ENCODE measurements at places on chromosomes 5 and 9.

GRCh38 chr9:127968042-127968441, 12.7 kb downstream of the EEIG1 start:
- DNase-seq, result no peak

GRCh38 chr9:124012368-124013301, 1.1 kb downstream of the LHX2 start:
- no peak for DNase-seq

- DNase-seq, result no peak
Measured at GRCh38 chr5:162444129-162444762, 376.7 kb downstream of the GABRG2 start.

- no peak for DNase-seq
Measured at GRCh38 chr5:167576897-167577296, 714.5 kb upstream of the WWC1 start.

DNA sequence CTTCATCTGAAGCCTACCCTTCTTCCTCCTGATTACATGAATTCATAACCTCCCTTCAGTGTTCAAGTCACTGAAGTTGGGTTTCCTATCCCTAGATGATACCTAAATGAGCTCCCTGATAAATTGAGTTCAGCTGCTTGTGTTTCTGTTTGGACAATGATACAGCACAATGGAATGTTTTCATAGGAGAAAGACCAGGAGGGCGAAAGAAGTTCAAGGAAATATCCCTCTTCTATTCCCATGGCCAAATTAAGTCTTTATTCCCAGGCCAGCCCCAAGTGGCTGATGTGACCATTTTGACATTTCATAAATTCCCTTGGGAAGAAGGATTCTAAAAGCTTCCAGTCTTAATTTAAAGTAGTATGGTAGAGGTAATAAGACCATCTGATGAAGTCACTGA, 555.8 kb upstream of the CLINT1 start:
- DNase-seq, result no peak

DNA sequence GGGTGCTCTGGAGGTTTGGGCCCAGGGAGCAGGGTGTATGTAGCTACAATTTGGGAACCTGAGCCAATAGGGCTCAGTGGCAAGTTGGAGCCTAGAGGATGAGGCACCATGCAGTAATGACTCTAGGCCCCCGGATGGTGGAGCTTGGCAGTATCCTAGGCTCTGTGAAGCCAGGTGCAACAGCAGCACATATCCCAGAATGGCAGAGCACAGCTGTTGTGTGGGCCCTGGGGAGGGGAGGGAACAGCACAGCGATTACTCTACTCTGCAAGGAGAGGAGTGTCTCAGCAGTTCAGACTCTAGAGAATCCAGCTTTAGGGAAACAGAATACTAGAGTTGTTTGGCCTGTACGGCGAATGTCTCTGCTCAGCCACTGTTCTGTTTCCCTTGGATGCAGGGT, 56.1 kb downstream of the LRRTM2 start:
- no peak for DNase-seq

GRCh38 chr5:140256726-140257125, 46.2 kb downstream of the PFDN1 start:
- DNase-seq, result no peak

DNA sequence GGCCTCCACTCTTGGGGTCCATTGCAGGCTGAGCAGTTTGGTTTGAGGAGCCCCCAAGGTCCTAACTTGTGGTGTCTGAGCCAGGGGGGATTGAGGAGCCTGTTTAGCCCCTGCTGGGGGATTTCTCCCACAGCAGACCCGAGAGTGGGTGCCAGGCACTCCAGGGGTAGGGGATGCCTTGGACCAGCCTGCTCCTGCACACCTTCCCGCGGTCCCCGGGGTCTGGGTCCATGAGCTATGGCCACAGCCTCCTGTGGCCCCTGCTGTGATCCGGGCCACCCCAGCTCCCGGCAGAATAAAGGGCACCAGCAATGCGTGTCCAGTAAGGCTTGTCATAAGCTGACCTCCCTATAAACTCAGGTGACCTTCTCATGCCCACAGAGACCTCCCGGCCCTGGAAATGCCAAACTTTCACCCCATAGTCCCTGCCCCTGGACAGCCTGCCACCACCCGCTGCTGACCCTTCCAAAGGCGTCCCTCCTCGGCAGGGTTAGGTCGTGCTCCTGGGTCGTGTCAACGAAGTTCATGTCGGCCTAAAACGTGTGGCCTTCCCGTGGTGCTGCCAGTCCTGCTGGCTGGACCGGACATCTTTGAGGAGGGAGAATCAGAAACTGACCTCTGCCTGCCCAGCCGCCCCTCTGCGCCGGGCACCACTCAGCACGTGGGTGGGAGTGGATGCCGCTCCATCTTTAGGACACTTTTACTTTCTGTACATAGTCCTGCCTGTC, 137.6 kb downstream of the MRPL36 start:
- no peak for DNase-seq

GRCh38 chr5:110063640-110064602, 374.2 kb downstream of the MAN2A1 start:
- no peak for DNase-seq

- DNase-seq, result no peak
Measured at GRCh38 chr5:136620621-136621020, 255.3 kb upstream of the TRPC7 start.

DNA sequence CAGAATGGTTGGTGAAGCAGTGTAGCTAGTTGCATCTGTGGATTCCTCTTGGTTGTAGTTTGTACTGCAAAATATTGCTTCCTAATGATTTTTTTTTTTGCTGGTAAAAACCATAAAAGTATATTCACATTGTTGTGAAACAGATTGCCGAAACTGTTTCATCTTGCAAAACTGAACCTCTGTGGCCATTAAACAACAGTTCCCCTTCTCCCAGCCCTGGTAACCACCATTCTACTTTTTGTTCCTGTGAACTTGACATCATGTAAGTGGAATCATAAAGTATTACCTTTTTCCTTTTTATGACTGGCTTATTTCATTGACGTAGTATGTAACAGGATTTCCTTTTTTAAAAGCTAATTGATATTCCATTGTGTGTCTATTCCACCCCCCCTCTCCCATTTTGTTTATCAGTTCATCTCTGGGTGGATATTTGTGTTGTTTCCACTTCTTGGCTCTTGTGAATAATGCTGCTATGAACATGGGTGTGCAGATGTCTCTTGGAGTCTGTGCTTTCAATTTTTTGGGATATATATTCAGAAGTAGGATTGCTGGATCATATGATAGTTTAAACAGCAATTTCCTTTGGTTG, 11.8 kb downstream of the SUB1 start:
- DNase-seq, result no peak

DNA sequence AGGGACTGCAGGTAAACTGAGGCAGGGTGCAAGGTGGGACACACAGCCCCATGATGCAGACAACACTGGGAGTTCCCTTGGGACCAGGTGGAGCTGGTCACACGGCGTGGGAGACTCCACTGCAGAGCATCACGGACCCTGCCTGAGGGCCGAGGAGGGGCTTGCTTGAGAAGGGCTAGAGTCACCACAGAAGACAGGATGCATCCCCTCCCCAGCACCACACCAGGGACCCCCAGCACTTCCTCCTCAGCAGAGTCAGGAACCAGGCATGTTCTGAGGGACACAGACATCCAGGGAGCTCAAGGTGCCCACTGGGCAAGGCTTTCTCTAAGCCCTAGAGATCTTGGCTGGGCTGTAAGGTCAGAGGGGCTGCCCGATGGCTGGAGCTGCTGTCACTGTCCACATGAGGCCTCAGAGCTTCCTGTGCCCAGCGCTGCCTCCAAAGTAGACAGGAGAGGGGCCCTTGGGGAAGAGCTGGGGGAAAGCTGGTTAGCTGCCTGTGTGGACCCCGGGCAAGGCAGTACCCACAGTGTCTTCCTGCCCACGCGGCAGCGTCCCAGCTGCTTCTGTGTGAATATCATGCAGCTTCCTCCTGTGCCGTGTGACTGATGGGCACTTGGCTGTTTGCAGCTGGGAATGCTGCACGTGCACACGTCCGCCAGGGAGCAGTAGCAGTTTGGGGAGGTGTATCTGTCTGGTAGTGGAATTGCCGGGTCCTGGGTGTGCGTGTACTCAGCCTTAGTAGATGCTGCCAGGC, 176.6 kb downstream of the CACNA1B start:
- no peak for DNase-seq

DNA sequence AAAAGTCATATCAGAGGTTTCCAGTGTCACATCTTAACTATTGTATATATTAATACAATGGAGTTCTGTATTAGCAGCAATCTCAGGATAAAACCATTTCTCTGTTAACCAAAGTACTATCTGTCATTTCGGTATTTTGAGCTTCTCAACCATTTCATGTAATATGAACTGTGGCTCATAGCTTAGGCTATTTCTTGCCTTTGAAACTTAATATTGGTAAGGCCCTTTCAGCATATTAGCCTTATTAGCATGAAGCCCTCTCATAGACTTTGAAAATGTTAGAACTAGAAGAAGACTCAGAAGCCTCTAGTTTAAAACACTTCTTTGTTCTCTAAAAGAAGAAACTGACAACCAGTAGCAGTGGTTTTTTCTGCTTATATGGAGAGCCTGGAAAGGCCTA, 731 bp downstream of the CAVIN4 start:
- no peak for DNase-seq

DNA sequence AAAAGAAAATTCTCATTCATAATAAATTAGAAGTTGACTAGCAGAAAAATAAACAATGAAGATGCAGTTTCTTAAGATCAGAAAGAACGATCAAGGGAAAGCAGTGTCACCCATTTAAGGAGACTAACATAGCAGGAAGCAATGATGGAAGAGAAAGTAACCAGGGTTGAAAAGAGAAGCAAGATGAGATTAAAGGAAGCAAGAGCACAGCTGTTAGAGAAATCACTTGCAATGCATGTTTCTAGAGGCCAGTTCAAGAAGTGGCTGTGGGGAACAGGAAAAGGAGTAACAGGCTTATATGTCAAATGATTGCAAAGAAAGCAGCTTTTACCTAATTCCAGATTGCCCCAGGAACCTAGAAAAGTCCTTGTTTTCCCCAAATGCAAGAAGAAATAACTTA, 46.8 kb upstream of the SLC1A1 start:
- DNase-seq, result no peak

- no peak for DNase-seq
Measured at GRCh38 chr9:121357011-121357410, 13.0 kb downstream of the STOM start.

- DNase-seq, result no peak
Measured at GRCh38 chr9:121983736-121984135, 109.4 kb downstream of the TTLL11 start.

GRCh38 chr5:138623053-138623452, 47.9 kb upstream of the HSPA9 start:
- no peak for DNase-seq

GRCh38 chr9:131943351-131943841, 136.3 kb downstream of the MED27 start:
- no peak for DNase-seq

GRCh38 chr5:171975262-171975876, 31.1 kb downstream of the FBXW11 start:
- DNase-seq, result no peak

DNA sequence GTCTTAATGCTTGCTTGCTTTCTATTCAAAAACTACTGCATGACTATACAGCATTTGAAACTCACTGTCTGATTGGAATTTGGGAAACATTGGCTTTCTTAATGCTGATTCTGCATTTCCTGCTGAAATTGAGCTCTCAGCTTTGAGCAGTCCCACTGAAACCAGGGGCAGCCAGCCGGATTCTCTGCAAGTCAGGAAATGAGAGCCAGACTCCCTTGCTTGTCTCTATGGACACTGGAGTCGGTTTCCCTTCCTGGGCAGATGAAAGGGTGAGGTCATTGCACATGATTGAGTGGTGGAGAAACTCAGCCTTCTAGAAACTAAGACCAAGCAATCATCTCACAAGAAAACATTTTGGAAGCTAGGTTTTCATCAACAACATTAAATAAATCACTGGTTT, 119.7 kb upstream of the SPATA31C2 start:
- DNase-seq, result peak; percentile 19

DNA sequence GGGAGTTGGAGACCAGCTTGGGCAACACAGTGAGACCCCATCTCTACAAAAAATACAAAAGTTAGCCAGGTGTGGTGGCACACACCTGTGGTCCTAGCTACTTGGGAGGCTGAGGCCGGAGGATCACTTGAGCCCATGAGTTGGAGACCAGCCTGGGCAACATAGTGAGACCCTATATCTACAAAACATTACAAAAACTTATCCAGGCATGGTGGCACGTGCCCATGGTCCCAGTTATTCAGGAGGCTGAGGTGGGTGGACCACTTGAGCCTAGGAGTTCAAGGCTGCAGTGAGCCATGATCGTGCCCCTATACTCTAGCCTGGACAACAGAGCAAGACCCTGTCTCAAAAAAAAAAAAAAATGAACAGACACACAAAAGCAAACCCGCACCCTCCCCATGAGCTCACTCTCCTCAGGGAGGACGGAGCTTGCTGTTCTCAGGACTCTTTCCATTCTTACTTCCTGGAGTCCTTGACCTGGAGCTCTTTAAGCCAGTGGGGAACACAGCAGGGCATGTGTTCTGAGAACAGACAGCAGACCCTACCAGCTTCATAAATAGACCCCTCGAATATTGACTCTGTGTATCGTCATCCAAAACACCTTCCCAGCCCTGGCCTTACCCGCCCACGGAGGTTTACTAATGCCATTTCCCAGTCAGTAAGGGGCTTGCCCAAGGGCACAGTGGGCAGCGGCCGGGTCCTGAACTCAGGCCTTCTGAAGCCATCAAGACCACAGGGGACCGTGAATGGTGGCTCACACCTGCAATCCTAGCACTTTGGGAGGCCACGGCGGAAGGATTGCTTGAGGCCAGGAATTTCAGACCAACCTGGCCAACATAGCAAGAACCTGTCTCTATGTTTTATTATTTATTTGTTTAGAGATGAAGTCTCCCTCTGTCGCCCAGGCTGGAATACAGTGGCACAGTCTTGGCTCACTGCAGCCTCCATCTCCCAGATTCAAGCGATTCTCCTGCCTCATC, 11.1 kb downstream of the PTGES2 start:
- DNase-seq, result no peak

GRCh38 chr5:119341452-119342349, 14.1 kb upstream of the TNFAIP8 start:
- DNase-seq, result no peak

DNA sequence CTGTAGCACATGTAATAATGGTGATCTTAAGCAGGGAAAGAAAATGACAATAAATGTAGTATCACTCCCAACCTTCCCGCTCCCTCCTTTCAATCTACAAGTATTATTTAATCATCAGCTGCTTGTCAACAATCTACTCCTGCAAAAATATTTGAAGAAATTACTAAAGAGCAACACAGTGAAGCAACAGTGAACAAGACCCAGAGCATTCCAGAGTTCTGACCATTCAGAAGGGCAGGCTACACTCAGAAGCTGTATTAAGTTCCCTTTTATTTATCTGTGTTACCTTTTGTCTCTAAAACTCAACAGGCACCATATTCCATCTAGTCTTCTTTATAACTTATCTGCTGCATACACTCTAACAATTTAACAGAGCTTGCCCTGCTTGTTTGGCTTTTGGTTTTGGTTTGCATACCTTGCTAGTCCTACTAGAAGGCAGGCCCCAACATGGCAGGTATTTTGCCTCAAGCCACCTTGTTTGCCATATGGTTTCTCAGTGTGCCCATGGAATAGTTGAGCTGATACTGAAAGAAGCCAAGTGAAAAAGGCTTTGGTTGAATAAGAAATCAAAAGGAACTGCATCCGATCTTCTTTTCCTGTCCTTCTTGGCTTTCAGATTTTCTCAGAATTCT, 253.9 kb downstream of the CEMIP2 start:
- DNase-seq, result no peak

GRCh38 chr9:93457006-93457405, 3.6 kb upstream of the FAM120AOS start:
- no peak for DNase-seq

- DNase-seq, result no peak
Measured at GRCh38 chr5:140398379-140398811, 3.2 kb upstream of the ANKHD1 start.
